Glutamatergic neuron (in vitro differentiated cells): ENCODE measurements at places on chromosomes 1 and 21. TPM values are rescaled to one million over a fixed set of nuclear protein-coding genes. Genes with fewer than 3 reads are reported as not detected.

GRCh38 chr1:48810740-48811139 lies 34.0 kb upstream of the BEND5 start:
- no peak overlapping the region for H3K4me3 ChIP-seq
- peaks cover 12% of the 10 kb centered on the region for H3K4me1 ChIP-seq
- H3K27me3 ChIP-seq, result peaks cover 2% of the 10 kb centered on the region
- H3K36me3 ChIP-seq, result no peaks in the 10 kb centered on the region
- H3K27ac ChIP-seq, result no peak overlapping the region

Gene PERM1
- 0.32 TPM for total RNA-seq

Gene NPPA
- not detected for total RNA-seq

Gene SYT2
- 2.6 TPM for total RNA-seq

Gene OR14K1
- total RNA-seq, result not detected

- peaks cover 6% of the 10 kb centered on the region for H3K27me3 ChIP-seq
- H3K4me1 ChIP-seq, result no peaks in the 10 kb centered on the region
- peaks cover 9% of the 10 kb centered on the region for H3K36me3 ChIP-seq
- H3K4me3 ChIP-seq, result no peak overlapping the region
Observed at GRCh38 chr1:3942416-3943122, 42.5 kb upstream of the C1orf174 start.

- no peaks in the 10 kb centered on the region for H3K36me3 ChIP-seq
- no peak for DNase-seq
- H3K4me1 ChIP-seq, result no peaks in the 10 kb centered on the region
- peaks cover 7% of the 10 kb centered on the region for H3K27me3 ChIP-seq
- H3K4me3 ChIP-seq, result no peak overlapping the region
Observed at GRCh38 chr1:221841251-221841982, 99.5 kb upstream of the DUSP10 start.

Gene CD5L
- not detected for total RNA-seq

DNA sequence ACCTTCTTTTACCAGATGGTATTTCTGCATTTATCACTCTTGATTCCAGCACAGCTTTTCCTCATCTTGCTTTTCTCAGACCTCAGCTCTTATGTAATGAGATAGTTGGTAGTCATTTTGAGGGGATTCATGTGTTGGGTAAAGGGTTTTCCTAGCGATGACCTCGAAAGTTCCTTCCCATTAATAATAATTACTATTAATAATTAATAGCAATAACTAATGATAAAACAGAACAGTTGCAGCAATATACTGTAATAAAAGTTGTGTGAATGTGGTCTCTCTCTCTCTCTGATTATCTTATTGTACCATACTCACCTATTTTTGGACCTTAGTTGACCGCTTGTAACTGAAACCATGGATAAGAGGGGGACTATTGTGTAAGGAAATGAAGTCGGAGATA lies 14.2 kb downstream of the CAMTA1 start:
- H3K4me1 ChIP-seq, result peaks cover 20% of the 10 kb centered on the region
- no peaks in the 10 kb centered on the region for H3K36me3 ChIP-seq
- H3K27me3 ChIP-seq, result no peaks in the 10 kb centered on the region

DNA sequence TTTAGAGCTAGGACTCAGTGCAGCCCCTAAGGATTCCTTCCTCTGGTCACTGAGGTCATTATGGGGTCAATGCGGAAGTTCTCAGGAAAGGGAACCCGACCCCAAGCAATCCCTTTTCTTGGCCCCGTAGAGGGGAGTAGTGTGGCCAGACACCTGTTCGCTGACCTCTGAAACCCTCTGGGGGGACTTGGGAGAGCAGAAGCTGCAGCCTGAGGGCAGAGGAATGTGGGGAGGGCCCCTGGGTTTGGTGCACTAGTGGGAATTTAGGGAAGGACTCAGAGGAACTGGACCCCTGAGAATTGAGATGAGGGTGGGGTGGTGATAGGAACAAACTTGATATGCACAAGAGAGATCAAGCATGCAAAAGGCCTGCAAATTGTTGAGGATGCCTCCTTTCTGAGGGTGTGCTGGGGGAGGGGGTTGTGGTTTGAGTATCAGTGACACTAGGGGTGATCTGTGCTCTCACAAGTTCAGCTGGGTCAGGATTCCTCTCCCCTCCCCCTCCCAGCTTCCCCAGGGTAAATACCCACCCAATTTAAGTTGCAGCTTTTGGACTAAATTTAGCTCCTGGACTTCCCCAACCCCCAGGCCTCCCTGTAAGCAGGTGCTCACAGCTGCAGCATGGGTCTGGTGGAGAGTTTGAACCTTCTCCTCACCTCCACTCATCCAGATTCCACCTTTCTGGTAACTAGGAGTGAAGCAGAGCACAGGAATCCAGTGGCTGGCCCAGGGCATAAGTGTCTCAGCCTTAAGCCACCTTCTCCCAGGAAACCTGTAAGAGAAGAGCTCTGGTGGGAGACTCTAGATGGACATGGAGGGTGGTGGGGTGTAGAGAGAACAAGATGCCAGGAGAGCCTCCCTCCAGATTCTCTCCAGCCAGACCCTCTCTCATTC lies 13.5 kb downstream of the ADAMTSL4 start:
- DNase-seq, result peak; percentile 22
- H3K27me3 ChIP-seq, result peaks cover 14% of the 10 kb centered on the region
- H3K4me1 ChIP-seq, result peaks cover 31% of the 10 kb centered on the region
- no peaks in the 10 kb centered on the region for H3K36me3 ChIP-seq
- peak overlapping the region; percentile 63 for H3K27ac ChIP-seq

Gene ODR4
- total RNA-seq, result 20.6 TPM

- peaks cover 25% of the 10 kb centered on the region for H3K4me1 ChIP-seq
- no peak for DNase-seq
- no peak overlapping the region for H3K27ac ChIP-seq
- H3K27me3 ChIP-seq, result peaks cover 3% of the 10 kb centered on the region
- H3K4me3 ChIP-seq, result no peak overlapping the region
Observed at GRCh38 chr1:36922071-36922470, 112.2 kb downstream of the GRIK3 start.

Gene DFFB
- total RNA-seq, result 16.4 TPM

DNA sequence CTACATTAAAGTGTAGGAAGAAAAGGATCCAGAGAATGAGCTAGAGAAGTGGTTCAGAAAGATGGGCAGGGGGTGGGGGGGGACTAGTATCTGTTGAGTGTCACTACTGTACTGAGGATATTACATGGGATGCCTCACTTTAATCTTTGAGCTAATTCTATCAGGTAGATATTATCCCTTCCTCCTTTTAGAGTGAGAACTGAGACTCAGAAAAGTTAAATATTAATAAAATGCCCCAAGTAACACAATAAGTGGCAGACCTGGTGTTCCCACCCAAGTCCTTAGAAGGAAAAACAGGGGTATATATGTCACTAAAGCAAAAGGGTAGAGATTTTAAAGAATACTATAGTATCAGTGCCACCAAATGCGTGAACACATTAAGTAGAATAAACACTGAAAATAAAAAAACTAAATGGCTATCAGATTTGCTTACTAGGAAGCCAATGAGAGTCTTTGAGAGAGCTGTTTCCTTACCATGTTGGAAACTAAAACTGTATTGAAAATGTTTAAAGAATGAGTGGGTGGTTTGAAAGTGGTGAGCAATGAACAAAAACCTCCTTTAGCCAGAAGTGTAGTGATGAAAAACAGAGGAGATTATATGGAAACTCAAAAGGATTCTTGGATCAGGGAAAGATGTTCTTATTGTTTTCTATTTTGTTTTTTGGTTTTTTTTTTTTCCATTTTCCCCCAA lies 230.8 kb downstream of the BARHL2 start:
- no peak overlapping the region for H3K4me3 ChIP-seq
- H3K27ac ChIP-seq, result no peak overlapping the region
- H3K36me3 ChIP-seq, result no peaks in the 10 kb centered on the region
- no peak for DNase-seq
- no peaks in the 10 kb centered on the region for H3K4me1 ChIP-seq
- H3K27me3 ChIP-seq, result peaks cover 2% of the 10 kb centered on the region

DNA sequence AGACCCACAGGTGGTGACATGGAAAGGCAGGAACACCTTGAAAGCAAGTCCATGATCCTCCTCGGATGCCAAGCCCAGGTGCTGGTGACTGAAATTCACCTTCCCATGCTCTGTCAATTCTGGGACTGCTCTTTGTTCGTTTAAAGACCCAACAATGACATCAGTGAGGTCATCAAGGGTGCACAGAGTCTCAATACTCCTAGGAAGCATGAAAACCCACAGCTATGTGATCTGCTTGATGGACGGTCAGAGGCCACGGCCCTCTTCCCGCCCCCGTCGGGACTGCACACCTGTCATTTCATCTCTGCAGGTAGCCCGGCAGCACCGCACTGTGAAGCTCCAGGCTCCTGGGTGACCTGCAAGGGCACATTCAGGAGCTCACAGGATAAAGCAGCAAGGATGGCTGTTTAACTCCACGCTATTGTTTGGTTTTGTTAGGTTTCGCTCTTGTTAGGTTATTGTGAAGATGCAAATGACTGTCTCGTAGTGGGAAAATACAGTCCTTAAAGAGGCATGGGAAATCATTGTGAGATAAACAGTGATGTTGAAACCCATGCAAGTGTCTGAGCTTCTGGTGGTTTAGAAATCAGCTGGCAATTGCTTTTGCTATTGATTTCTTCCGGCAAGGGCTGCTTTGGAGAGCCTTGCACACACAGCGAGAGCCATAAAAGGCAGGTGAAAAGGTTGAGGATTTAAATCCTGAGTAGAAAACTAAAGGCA lies 124.8 kb upstream of the AJAP1 start:
- peaks cover 2% of the 10 kb centered on the region for H3K27me3 ChIP-seq
- no peaks in the 10 kb centered on the region for H3K36me3 ChIP-seq
- H3K4me3 ChIP-seq, result no peak overlapping the region
- H3K27ac ChIP-seq, result no peak overlapping the region

Gene NTPCR
- total RNA-seq, result 40.7 TPM

DNA sequence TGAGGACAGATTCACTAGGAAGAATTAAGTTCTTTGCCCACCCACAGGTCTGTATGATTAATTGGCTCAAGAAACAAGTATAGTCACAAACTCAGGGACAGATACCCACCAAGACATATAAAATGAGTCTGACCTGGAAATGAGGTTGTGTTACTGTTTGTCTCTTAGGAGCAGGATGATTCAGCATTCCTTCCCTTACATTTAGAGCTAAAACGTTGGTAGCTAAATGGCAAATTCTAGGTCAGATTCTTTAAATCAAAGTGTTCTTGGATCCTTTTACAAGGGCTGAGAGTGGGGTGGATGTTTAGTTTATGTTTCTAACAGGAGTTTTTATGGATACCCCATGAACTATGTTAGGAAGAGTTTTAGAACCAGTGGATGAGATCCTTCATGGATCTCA lies 4.7 kb downstream of the RIMKLA start:
- H3K27me3 ChIP-seq, result peaks cover 3% of the 10 kb centered on the region
- DNase-seq, result no peak
- H3K4me1 ChIP-seq, result no peaks in the 10 kb centered on the region
- no peaks in the 10 kb centered on the region for H3K36me3 ChIP-seq

- H3K36me3 ChIP-seq, result peaks cover 13% of the 10 kb centered on the region
- H3K27ac ChIP-seq, result no peak overlapping the region
- DNase-seq, result no peak
- no peak overlapping the region for H3K4me3 ChIP-seq
Observed at GRCh38 chr1:229155472-229155871, 115.4 kb upstream of the RAB4A start.

Gene HSPB7
- total RNA-seq, result not detected

- DNase-seq, result peak; percentile 93
- H3K4me1 ChIP-seq, result peaks cover 8% of the 10 kb centered on the region
- no peaks in the 10 kb centered on the region for H3K36me3 ChIP-seq
- H3K27me3 ChIP-seq, result peaks cover 5% of the 10 kb centered on the region
Observed at GRCh38 chr1:206489980-206490770, 17.2 kb upstream of the RASSF5 start.

Gene DNAI4
- total RNA-seq, result 0.78 TPM

DNA sequence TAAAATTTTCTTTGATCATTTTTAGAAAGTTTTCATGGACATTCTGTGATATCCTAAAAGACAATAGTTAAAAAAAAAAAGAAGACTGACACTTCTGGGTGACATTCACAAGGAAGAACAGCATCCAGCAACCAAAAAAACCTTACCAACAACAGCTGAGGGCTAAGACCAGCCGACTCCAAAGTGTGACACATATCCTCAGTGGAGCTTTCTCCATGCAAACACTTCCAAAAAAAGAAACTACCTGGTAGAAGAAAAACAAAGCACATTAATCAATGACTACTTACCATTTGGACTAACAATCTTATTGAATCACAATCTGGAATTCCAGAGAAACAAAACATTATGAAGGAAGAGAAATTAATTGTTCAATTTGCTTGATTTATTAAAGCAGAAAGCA lies 88.2 kb downstream of the IARS2 start:
- DNase-seq, result no peak
- no peaks in the 10 kb centered on the region for H3K27me3 ChIP-seq
- H3K4me1 ChIP-seq, result no peaks in the 10 kb centered on the region
- no peak overlapping the region for H3K4me3 ChIP-seq

Gene SORT1
- 53.2 TPM for total RNA-seq

- no peak for DNase-seq
- H3K27ac ChIP-seq, result no peak overlapping the region
- peaks cover 5% of the 10 kb centered on the region for H3K36me3 ChIP-seq
- H3K4me3 ChIP-seq, result peak overlapping the region; percentile 28
- peaks cover 13% of the 10 kb centered on the region for H3K27me3 ChIP-seq
Observed at GRCh38 chr1:36950604-36951291, 83.6 kb downstream of the GRIK3 start.

Gene ZNF684
- total RNA-seq, result 3.6 TPM

Gene KCNA3
- 2.7 TPM for total RNA-seq

Gene HCRTR1
- total RNA-seq, result not detected

- H3K4me3 ChIP-seq, result no peak overlapping the region
- no peaks in the 10 kb centered on the region for H3K36me3 ChIP-seq
- peaks cover 11% of the 10 kb centered on the region for H3K4me1 ChIP-seq
- peaks cover 14% of the 10 kb centered on the region for H3K27me3 ChIP-seq
- DNase-seq, result peak; percentile 33
Observed at GRCh38 chr1:28815533-28816185, 3.7 kb downstream of the OPRD1 start.

Gene CNTN2
- 208 TPM for total RNA-seq

DNA sequence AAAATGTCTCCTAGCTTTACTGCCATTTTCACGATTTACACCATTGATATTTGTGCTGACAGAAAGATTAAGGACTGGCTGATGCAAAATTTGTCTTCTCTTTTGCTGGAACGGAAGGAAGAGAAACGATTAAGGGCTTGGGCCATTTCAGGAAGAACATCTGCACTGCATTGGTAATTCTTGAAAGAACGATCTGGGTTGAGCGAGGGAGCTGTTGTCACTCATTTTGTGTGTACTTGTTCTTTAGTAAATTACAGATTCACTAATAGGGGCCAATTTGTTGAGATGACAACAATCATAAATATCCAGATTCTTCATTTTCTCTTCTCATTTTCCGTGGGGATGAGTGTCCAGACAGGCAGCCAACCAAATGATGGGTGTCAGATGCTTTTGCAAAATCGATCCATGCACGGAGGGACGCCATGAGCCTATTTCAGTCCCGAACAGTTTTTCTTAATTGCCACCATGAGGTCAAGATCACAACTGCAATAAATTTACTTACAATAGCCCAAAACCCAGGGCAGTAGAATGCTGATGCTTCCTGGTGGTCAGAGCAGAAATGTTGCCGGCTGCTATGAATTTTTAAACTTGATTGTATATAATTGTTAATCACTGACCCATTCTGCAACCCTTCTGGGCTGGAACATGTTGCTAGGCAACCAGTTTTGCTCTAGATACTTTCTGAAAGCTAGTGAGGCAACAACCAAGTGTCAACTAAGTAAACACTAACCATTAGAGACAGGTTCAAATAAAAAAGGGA lies 132.4 kb upstream of the TIAM1 start:
- H3K36me3 ChIP-seq, result no peaks in the 10 kb centered on the region
- no peak overlapping the region for H3K4me3 ChIP-seq
- H3K4me1 ChIP-seq, result no peaks in the 10 kb centered on the region
- no peak for DNase-seq

Gene SHISA4
- total RNA-seq, result 2.9 TPM
